ENCODE measurements at places on chromosomes 7 and 10. TPM values are rescaled to one million over a fixed set of nuclear protein-coding genes. Genes with fewer than 3 reads are reported as not detected.

The UNCX gene
- total RNA-seq, result not detected

The PDIA4 gene
- 68.9 TPM for total RNA-seq

GRCh38 chr10:23174074-23174976 is 17.8 kb upstream of the PTF1A start:
- DNase-seq, result peak; percentile 22

GRCh38 chr10:71380841-71381240 is 15.9 kb upstream of the CDH23 start:
- no peak for DNase-seq

The ARID5B gene
- total RNA-seq, result 19.6 TPM

The ZNF138 gene
- total RNA-seq, result 51.8 TPM

The ACBD7 gene
- total RNA-seq, result 10.6 TPM

DNA sequence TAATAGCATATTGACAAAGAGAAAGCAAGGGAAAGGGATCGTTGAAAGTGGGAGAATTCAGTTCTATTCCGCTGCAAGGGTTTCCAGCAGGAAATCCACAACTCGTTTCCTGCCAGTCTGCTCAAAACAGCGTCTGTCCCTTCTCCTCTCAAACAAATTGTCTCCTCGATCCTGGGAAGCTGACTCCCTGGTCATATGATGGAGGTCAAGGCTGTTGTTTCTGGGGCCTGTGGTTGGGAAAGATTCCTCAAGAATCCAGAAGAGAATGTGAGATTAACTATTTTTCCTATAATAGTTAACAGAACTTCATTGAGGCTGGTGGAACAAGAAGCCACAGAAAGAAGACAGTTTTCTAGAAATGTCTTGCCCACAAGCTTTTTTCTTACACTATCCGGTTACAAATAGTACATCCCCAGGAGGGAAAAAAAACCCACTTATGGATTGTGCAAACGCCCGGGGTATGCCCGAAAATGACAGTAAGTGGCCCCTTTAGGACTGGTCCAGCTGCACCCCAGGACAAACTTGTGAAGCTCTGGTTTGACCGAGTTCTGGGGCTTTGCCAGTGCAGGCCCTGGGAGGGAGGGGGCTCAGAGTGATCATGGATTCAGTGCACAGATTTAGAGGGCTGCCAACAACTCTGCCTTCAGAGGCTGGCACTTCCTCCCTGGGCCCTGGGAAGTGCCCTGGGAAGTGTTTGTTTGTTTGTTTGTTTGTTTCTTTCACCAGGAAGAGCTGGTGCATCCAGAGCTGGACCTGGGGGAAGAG is 49.4 kb upstream of the CTBP2 start:
- DNase-seq, result no peak

DNA sequence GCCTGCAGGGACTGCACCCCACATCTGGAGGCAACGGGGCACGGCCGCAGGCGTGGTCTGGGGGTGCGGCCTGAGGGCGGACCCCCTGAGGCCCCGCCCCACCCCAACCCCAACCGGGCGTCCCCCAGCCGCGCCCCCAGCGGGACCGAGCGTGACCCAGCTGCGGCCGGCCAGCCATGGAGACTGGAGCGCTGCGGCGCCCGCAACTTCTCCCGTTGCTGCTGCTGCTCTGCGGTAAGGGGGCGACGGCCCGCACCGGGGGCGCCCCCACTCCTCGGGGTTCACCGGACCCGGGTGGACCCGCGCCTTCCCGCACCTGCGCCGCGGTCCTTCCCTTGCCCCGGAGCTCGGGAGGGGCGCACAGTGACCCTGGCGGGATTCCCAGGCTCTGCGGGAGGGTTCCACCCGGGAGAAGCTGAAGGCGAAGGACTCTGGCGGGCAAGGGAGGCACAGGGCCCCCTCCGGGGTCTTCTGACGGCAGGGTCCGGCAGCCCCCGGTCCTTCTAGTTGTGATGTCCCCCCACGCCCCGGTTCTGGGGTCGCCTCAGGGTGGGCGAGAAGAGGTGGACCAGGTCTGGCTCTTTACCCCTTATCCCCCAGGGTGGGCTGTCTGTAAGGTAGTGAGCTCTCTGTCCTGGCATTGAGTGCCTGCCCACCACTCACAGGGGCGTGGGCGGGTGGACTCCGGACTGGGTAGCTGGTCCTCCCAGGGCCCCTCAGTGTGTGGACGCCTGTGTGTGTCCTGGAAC is at the start of gene RAMP3:
RAMP3 (plus strand) TSS at position 139 of the 749 bp plus-strand sequence; CDS start at position 177, 38 bp downstream.
- DNase-seq, result peak; percentile 44

The GBX1 gene
- total RNA-seq, result 0.41 TPM

DNA sequence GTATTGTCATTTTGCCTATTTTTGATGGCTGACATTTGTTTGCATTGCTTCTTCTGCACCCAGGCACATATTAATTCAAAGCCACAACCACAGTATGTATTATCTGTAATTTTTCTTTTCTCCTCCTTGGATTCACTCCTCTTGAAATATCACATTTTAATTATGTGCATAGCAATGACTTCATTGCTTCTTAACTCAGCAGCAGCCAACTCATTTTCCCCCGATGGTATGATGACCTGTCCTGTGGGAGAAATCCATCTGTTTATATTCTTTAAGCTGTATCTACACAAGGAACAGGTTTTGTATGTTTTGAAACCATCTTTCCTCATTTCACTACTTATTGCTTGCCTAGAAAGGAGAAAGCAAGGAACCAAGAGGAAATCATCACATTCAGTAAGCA is 588.8 kb downstream of the INHBA start:
- DNase-seq, result no peak
